ENCODE measurements at places on chromosomes 6 and 20.

DNA sequence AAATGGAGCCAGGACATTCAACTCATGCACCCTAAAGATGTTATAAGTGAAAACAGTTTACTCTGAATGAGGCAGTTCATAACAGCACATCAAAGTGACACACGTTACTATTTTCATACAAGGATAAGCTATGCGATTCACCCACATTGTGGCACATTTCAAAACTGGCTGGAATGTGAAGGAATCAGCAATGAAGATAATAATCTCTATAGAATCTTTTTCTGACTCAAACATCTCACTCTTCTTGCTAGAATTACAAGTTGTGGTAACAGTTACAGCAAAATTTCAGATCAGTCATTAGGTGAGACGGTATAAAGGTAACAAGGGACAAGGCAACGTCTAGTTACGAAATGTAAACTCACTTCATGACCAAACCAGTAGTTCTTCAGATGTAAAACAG is 17.5 kb downstream of the TMEM244 start:
- no peak for DNase-seq

DNA sequence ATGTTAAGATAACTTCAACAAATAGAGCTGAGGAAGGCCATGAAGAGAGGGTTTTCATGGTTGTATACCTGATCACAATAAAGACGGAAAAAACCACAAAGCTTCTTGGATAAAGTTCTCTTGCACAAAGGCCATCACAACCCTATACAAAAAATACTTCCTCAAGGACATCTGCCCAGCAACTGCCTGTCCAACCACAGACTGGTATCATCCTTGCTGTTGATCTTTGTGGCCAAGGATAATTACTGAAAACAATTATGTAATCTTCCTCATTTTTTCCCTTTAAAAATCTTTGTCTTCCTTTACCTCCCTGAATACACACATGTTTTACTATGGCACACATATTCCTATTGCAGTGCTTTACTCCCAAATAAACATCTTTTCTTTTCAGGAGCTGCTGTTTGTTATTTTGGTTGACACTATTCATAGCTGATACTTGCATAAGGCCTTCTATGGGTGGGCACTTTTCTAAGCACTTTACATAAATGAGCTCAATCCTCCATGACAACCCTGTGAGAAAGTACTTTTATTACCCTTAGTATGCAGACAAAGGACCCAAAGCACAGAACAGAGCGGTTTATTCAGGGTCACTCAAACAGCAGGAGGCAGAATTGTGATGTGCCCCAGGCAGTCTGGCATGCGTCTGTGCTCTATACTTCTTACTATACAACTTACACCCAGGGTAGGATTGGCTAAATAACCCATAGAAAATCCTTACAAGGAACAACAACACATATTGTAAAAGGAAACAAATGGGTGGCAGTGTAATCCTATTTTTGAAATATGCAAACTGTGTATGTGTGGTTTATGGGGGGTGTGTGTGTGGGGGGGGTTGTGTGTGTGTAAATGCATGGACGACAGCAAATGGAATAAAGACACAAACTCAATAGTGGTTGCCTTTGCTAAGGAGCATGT is 35.1 kb downstream of the SNRNP48 start:
- no peak for DNase-seq

- no peak for DNase-seq
Observed at GRCh38 chr20:5608442-5609161, 141.6 kb upstream of the SHLD1 start.

GRCh38 chr20:47680804-47681529 is 104.3 kb downstream of the SULF2 start:
- DNase-seq = no peak

GRCh38 chr6:63580704-63580961 is 8.4 kb downstream of the LOC128125822 start:
- DNase-seq = no peak

DNA sequence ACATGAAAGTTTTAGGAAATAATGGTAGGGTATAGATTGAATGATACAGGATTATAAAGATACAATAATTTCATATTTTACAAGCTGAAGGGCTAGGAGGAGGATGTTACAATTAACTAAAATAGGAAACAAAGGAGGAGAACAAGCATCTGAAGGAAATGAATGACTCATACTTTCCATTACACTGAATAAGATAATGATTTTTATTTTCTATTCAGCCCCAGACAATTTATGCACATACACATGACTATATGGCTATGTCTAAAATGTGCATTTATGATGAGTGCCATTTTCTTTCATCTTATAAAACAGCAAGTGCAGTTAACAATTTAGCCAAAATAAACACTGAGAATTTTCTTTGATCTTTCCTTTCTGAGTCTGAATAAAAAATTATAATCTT is 994.6 kb upstream of the ADGRB3 start:
- DNase-seq = no peak

DNA sequence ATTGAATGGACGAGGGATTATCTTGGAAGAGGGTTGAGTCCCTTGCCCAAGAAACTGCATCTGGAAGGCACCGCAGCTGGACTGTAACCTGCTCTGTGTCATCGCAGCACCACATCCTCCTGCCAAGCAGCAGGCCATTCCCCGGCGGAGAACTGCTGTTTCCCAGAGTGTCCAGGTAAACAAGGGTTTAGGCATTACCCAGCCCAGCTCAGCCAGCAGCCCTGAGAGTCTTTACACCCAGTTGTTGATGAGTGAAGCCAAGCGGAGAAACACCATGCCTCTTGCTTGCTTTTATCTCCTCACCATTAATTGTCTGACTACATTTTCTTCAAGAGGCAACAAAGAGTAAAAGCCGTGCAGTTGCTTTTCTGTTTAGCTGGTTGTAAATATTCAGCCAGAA is 104.1 kb downstream of the CDH4 start:
- DNase-seq = no peak

DNA sequence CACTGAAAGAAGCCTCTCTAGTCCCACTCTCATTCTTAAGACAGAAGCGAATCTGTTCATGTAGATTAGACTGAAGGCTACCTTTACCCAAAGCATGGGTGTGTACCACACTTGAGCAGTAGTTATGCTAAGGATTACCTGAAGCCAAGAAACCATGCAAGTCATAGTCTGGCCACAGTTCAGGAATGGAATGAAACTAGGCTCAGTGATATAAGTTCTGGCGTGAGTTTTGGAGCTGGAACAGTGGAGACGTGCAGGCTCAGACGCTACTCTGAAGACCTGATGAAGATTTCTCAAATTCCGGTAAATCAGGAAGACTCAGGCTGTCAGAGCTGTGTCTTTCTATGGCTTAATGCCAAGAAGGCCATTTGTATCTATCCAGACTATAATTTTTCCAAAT is 219.9 kb downstream of the HDGFL1 start:
- DNase-seq = no peak

GRCh38 chr20:17138237-17138636 is 88.6 kb upstream of the PCSK2 start:
- no peak for DNase-seq

DNA sequence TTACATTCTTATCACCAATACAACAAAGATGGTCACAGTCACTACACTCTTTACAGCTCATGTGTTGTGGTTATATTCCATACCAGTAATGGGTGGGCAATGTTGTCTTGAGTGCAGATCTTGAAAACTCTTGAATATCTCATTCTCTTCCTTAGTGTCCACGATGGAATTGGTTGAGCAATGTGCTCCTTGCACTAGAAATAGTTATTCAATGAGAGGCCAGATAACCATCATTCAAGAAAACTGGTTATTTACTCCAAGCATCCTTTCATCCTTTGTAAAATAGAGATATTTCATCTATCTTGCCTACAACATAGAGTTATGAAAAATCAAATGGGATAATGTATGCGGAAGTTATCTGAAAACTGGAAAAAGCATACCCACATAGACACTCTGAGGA is 215.9 kb downstream of the ARHGAP18 start:
- DNase-seq = no peak

- DNase-seq = no peak
Observed at GRCh38 chr6:96878143-96878542, 19.5 kb downstream of the NDUFAF4 start.

- DNase-seq = no peak
Observed at GRCh38 chr20:50126662-50127061, 13.7 kb upstream of the UBE2V1 start.

- DNase-seq = no peak
Observed at GRCh38 chr6:136284909-136285308, 4.7 kb downstream of the BCLAF1 start.

DNA sequence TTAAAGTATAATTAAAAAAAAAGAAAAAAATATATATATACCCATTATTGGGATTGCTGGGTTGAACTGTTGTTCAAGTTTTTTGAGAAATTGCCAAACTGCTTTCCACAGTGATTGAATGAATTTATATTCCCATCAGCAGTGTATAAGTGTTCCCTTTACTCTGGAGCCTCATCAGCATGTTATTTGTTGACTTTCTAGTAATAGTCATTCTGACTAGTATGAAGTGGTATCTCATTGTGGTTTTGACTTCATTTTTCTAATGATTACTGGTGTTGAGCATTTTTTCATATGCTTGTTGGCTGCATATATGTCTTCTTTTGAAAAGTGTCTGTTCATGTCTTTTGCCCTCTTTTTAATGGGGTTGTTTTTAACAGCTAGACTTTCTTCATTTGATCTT is 1260.8 kb upstream of the GJE1 start:
- DNase-seq = no peak

- no peak for DNase-seq
Observed at GRCh38 chr6:8535519-8535918, 100.2 kb upstream of the SLC35B3 start.

DNA sequence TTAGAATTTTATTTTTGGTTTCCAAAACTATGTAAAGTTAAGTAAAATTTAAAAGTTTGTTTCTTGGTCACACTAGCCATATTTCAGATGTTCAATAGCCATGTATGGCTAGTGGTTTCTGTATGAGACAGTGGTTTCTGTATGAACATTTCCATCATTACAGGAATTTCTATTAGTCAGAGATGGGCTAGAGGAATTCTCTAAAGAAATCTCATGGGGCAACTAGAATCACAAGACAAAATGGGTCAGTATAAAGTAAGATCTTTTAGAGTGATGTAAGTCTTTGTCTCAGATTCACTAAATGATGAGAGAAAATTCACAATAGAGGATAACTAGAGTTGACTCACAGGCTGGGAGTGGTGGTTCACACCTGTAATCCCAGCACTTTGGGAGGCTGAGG is 149.0 kb downstream of the FUT9 start:
- DNase-seq = no peak

DNA sequence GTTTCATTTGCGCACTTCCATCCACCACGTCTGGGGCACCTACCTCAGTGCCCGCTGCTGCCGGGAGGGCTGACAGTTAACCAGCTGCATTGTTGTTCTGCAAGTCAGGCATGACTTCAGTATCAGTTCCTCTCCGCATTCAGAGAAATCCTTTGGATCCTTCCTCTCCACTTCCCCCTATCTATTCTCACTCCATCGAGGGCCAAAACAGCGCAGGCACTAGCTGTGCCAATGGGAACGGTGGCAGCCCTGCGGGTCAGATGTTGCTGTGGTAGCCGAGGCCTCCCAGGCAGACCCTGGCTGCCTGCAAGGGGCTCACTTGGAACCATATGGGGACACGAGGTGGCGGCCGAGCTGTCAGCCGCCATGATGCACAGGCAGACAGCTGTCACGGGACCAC is 64.2 kb upstream of the INSM1 start:
- DNase-seq = no peak

DNA sequence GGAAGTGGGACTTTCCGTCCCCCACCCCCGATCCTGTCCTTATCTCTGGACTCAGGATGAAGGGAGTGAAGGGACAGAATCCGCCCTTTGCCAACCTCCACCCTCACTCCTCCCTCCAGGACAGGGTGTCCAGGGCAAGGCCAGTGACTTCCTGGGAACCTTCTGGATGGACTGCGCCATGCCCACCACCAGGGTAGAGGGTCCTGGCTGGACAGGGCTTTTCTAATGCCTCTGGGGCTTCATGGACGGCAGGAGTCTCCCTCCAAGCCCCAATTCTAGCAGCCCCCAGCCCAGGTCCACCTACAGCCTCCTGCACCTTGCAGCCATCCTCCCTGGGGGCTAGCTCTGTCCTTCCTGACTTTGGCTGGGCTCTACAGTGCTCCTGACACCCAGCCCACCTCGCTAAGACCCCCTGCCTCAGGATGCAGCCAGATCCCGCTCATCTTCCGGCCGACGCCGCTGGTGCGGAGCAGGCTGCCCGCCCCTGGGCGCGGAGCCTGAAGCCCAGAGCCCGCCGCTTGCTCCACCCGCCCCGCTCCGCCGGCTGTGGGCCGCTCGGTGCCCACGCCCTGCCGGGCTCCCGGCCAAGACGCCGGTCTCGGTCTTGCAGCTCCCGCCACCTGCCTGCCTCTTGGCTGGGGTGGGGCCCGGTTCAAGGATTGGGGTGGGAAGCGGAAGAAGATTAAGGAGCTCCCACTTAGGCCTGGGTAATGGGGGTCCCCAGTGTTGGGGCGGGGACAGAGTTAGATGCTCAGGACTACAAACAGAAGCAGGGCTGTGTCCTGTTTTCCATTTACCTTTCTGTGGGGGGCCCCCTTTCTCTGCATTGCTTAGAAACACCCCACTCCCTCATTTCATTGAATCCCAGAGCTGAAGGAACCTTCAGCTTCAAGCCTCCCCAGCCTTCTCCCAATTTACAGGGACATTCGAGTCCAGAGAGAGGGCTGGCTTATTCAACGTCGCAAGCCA is 72.8 kb downstream of the MDGA1 start:
- no peak for DNase-seq

DNA sequence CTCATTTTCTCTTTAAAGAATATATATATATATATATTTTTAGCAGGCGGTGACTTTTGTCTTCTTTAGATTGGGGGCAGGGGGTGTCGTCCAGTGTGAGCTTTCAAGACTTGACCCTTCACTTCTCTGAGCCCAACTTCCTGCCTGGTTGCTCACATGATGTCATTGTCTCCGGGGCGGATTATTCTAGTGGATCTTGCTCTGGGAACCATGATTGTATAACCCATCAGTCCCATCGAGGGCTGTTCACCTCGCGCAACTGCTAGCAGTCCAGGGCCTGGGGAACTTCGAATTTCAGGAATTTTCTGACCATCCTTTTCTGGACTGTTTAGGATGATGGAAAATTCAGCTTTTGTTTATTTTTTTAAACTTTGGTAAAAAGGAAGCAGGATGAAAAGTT is 1.0 kb downstream of the IGF2R start:
- no peak for DNase-seq
